ENCODE measurements at places on chromosomes 4 and X.

DNA sequence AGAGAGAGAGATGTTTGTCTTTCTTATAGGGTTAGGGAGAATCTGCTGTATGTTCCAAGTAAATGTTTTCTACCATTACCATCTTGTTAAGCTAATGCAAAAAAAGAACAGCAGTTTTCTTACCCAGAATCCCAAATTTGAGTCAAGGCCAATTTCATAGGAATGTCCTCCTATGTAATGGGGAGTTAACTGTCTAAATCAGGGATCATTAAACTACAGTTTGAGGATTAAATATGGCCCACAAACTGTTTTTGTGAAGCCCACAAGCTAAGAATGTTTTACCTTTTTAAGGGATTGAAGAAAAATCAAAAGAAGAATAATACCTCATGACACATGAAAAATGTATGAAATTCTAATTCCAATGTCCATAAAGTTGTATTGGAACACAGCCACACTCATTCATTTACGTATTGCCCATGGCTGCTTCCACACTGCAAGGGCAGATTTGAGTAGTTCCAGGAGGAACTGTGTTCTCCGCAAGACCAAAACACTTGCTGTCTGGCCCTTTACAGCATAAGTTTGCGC, 113.2 kb upstream of the SPRY1 start:
- no peak for DNase-seq

DNA sequence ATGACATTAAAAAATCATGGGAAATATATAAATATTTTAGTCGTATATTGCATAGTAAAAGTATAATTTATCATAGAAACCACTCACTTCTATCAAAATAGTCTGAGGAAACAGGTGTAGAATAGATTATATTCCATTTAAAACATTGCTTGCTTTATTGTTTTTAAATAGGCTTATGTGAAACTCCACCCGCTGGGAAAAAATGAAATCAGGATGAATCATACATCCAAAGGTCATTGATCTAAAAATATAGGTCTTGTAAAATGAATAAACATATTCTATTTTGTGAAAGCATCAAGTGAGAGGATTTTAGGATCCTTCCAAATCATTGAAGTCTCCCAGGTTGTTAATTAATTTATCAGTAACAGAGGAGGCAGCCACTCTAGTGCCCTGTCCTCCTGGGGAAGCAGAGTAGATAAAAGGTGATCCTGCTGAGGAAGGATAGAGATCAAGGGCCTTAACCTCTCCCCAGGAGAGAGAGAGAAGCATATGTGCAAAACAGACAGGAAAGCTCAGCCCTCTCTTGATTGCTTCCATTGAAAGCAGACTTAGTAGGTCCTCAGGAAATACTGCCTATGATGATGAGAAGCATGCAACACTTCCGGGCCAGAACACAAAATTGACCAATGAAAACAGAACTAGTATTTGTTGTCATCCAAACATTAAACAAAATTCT, 96.8 kb upstream of the MAP9 start:
- DNase-seq, result no peak

DNA sequence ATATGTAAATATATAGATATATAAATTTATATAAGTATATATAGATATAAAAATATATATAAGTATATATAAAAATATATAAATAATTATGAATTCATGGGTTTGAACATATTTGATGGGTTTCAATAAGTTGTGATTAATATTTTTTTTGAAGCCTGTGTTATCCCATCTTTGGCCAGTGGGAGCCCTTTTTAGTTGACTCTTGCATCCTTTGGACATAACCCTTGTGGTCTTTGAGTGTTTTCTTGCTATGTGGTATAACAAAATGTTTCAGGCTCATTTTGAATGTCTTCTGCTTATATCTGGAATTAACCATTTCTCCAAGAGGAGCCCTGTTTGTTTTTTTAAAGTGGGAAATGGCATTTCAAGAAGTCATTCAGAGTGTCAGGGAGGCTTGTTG, 15.2 kb downstream of the SNX25 start:
- DNase-seq, result no peak

GRCh38 chr4:160020804-160021203, 917.9 kb downstream of the RAPGEF2 start:
- DNase-seq, result no peak

DNA sequence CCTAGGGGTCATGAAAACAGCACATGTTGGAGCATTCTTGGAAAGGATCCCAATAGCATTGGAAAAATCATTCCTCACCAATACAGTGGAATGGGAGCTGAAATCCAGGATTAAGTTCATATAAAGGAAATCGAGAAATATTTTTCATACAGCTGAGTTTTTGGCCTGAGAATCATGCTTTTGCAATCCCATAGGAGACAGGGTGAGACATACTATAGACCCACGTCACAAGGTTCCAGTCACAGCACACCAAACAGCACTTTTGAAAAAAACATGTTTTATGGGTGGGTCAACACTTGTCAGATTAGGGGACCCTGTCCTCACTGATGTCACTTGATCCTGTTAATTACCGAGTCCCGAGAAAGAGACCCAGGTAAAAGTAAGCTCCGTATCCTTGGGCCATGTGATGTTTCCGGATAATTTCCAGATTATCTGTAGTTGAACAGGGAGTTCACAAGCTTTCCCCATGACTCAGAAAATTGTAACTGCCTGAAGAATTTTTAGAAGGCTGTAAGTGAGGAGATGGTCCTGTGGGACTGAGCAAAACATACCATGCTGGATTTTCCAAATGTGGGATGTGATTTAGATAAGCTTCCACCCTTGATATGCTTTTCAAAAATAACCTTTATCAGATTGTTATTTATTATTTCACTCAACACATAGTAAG, 80.9 kb upstream of the TLR3 start:
- no peak for DNase-seq

- no peak for DNase-seq
Observed at GRCh38 chrX:123169247-123169901, 14.7 kb upstream of the GRIA3 start.

GRCh38 chr4:158214856-158215255, 4.6 kb downstream of the TMEM144 start:
- DNase-seq, result no peak

GRCh38 chrX:39869846-39870601, 227.7 kb downstream of the BCOR start:
- DNase-seq, result no peak

DNA sequence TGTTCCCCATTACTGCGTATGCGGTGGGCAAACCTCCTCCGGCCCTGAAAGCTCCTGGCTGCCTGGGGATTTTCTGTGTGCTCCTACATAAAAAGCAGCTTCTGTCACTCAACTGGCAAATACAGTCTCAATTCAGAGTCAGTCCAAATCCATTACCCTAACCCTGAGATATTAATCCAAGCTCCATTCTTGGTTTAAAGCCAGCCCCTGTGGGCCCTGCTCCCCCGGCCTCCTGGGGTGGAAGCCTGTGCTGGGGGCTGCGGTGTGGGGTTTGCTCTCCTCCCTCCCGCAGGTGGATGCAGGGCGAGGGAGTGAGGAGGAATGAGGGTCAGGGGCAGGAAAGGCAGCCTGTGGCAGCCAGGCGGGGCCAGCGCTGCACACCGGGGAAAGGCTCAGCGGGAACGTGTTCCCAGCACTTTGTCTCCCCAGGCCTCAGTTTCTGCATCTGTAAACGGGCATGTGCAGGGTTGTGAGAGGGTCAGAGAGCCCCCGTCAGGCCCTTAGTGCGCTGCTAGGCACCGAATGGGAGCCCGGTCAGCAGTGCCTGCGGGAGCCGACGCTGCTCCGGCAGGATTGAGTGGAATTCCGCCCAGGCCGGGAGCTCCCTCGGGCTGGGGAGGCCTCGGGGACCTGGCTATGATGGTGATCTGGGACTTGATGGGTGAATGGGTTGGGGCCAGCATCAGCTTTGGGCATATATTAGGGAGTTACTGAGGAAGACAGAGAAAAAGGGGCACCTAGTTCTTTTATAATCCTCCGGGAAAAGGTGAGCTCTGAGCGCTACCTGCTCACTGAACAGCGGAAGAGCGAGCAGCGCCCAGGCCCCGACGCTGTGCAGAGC, 6.3 kb upstream of the RGS12 start:
- no peak for DNase-seq

- no peak for DNase-seq
Observed at GRCh38 chrX:99719140-99719539, 690.9 kb downstream of the PCDH19 start.

- no peak for DNase-seq
Observed at GRCh38 chr4:83361416-83362103, 26.9 kb upstream of the HPSE start.

GRCh38 chr4:38058151-38058550, 98.0 kb downstream of the PTTG2 start:
- DNase-seq, result no peak

DNA sequence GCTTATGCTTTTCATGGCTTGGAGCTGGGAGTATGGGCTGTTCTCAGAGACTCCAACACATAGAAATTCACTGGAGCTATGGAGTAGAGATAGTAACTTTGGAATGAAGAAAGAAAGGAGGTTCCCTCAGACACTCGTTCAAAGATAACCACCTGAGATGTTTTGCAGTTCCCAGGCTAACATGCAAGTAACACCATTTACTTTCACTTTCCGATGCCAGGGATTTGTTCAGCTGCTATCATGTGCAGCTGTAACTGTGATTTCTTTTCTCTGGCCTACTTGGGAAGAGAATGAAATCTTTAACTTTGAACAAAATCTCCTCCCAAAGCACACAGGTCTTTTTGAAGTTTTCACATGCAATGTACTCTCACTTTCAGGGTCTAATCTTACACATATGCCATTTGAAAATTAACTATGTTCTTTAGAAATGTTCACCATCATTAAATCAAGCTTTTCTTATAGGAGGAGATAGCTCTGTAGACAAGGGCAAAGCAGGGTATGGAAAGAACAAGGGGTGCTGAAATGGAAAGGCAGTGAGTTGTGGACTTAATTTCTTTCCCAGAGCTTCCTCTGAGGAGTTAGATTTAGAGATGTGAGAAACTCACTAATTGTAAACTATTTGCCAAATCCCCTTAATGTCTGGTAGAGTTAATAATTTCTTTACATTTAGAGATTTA, 514.3 kb downstream of the PDHA2 start:
- DNase-seq, result no peak

DNA sequence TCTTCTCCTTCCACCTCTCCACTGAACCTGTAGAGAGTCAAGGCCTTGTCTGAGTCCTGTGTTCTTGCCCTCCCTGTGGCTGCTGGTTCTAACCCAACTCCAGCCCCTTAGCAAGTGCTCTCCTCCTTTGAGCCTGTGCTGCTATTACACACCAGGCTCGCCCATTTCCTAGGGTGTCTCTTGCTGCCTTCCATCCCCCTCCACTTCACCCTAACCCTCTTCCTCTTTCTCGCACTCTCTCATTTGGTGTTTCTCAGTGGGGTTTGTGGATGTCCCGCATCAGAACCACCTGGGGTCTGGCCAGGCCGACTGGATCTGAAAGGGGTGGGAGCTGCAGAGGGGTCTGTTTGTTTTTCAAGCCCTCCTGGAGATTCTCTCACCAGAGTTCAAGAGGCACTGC, 156.7 kb downstream of the SPRY1 start:
- DNase-seq, result no peak

- DNase-seq, result no peak
Observed at GRCh38 chr4:53280846-53281245, 85.0 kb downstream of the SCFD2 start.

DNA sequence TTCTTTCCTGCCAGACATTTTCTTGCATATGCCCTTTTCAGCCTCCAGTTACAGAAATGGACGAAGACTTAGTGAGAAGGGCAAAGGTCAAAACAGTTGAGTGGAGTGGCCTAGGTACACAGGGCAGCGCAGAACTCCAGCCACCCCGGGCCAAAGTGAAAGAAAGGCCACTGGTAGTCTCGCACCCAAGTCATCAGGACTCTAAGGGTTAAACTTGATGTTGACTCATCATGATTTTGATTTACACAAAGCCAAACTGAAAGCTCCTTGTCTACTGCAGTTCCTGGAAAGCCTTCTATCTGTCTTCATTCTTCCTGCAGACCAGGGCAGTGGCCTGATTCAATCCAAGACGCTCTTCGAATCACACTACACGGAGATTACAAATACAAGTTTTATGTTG, 2.6 kb upstream of the IL13RA1 start:
- DNase-seq, result no peak

Measured in NCI-H446 (cell line).